A673 (cell line): ENCODE measurements at places on chromosomes 2 and 18.

GRCh38 chr18:48922226-48922800 is 28.5 kb downstream of the SMAD7 start:
- no peak for DNase-seq

DNA sequence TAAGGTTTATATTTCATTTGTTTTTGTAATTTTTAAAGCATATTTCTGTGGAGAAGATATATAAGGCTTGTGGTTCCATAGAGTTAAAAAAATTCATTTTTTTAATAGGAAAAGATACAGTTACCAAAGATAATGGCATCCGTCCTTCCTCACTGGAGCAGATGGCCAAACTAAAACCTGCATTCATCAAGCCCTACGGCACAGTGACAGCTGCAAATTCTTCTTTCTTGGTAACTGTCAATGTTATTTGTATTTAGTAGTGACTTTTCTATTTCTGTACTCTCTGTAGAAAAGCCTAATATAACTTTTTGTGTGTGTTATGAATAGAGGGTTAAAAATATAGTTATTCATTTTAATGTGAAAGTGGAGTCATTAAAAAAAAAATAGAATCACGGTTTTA is 35.1 kb downstream of the HADHB start:
- DNase-seq: no peak

- peak; percentile 57 for DNase-seq
Observed at GRCh38 chr18:79964330-79965118, at the start of gene HSBP1L1. Gene HSBP1L1 (plus strand): TSS chr18:79964643. CDS start chr18:79964736, 93 bp downstream.

- DNase-seq: no peak
Observed at GRCh38 chr2:177857538-177857937, 215.0 kb downstream of the PDE11A start.

DNA sequence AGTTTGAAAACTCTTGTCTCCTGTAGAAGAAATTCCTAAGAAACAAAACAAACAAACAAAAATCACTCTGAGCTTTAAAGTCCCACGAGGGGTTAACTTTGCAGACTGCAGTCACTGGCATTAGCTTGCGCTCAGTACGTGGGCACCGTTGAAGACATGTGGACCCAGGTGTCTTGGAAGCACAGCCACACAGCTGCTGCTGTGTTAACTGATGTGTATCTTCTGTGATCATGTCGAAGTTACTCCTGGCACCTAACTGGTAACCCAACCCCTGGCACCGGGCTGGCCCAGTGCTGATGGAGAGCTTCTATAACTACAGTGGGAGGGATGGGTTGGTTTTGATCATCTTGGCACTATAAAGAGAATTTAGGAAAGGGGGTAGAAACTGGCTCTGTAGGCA is 51.6 kb upstream of the FHL2 start:
- no peak for DNase-seq

DNA sequence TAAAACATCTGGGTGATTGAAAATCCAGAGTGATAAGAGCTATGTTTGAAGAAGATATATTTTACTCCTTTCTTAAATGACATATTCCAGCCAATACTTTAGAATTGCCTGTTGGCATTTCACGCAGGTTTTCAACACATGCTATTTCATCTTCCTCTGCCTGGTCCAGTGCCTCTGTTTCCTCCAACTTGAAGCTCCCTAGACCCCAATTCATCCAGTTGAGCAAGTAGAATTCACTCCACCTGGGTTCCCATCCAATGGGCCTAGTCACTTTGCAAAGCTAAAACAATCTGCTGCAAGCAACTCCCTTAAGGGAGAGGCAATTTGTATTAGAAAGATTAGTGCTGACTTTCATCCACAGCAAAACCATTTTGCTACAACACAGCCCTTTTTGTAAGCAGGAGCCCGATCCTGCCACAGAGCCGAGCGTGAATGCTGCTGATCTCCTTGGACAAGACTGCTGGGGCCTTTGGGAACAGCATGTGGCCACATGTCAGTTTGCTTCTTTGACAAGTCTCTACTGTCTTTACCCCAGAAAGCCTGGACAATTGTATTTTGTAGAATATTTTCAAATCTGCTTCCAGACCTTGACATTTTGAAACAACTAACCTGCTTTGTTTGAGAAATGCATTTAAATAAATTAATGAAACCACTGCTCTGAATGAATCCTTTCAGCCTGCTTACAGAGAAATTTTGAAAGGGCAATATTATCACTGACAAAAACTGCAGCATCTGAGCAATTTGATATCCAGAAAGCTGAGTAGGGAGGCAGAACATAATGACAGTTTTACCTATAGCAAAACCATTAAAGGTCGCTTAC is 259.1 kb downstream of the TDRD15 start:
- no peak for DNase-seq

DNA sequence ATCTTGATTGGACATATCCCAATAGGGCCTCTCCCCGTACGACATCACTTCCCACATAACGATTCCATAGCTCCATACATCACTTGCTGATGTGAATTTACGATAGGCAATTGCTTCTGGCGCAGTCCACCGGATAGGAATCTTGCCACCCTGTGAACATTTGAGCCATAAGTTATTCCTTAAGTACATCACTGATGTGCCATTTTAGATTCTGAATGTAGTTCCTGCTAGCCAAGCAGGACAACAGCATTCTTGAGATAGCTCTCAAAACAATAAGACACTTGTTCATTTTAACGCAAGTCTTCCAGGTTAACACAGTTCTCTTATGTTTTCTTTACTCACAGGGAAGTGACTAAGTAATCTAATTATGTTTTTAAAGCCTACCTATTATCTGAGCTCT is 138.0 kb downstream of the EPHA4 start:
- no peak for DNase-seq

DNA sequence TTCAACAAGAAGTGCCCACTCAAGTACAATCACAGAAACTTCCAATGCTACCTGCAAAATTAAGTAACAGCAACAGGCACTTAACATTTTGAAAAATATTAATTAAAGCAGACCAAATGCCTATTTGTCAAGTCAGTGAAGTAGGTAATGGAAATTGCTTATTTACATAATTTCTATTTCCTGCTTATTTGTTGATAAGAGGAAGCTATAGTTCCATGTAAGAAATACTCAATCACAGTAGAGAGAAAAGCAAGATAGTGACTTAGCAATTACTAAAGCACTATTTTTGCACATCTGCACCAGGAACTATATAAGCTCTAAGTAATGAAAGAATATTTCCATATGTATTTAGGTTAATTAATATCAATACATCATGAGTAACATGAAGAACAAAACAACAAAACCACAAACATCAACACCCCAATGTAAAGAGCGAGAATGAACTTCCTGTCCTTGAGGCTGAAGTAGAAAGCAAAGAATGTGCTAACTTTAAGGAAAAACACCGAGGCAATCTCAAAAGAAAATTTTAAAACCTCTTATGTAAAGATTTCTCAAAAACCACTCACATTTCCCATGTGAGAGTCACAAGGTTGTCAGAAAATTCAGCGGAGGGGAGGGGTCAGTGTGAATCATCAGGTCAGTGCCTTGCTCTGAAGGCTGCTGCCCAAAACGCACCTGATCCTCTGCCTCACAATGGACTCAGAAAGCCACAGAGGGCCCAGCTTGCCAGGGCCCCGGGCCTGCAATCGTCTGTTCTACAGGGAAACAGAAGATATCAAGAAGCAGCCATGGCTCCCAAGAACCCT is 12.5 kb downstream of the NPC1 start:
- DNase-seq: no peak

DNA sequence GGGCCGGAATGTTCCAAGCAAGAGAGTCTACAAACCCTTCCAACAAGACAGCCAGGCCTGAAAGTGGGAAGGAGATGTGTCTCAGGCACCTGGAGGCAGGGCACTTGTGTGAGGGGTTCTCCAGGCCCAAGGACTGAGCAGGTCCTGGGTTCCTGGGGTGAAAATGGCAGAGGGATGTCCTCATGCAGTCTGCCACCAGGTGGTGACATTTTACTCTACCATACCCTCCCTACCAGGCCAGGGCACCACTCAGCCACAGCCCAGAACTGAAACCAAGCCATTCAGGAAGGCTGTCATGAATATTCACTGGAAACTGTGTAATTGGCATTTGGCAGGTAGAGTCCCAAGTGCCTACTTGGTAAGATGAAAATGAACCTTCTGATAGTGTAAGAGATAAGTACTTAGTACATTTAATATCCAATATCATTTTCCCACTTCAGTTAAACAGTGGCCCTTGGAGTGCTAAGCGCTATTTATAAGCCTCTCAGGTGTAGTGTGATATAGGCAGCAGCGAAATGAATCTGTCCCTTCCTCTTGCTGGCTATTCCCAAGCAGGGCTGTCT is 185.1 kb downstream of the MYO5B start:
- DNase-seq: peak; percentile 59

GRCh38 chr2:43333656-43334144 is 107.3 kb upstream of the ZFP36L2 start:
- no peak for DNase-seq

DNA sequence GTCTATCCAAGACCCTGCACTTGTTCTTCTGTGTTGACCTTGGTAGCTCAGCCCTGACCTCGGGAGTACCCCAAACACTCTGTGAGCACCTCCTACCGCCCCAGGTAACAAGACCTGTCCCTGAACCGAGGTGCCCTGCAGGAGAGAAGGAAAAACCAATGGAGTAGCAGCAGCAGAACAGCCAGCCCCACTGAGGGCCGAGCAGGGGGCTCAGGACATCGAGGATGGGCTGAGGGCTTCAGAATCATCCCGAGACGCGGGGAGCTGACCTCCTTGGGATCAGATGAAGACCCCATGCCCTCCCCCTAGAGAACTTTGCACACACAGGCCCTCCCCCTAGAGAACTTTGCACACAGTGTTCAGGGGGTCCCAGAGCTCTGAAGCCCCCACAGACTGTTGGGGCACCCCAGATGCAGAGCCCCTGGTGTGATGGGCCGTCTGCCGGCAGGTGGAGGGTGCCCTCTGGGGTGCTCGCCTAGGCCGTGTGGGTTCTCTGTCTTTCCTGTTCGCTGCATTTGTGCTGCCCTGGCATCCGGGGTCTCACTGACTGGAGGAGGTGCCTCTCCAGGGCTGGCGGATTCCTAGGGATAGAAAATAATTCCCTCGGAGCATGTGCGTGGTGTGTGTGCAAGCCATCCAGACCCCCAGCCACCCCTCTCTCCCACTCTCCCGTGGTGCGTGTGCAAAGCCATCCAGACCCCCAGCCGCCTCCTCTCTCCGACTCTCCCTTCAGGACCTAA is 189.1 kb downstream of the TWIST2 start:
- DNase-seq: no peak

GRCh38 chr2:174568425-174568824 is 29.2 kb downstream of the WIPF1 start:
- DNase-seq: no peak
